AML-193 (cell line): ENCODE measurements at places on chromosomes 12 and 14.

DNA sequence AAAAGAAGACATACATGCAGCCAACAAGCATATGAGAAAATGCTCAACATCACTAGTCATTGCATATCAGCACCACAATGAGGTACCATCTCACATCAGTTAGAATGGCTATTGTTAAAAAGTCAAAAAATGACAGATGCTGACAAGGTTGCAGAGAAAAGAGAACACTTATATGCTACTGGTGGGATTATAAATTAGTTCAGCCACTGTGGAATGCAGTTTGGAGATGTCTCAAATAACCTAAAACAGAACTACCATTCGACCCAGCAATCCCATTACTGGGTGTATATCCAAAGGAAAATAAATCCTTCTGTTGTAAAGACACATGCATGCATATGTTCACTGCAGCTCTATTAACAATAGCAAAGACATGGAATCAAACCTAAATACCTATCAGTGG is 238.4 kb downstream of the KCNC2 start:
- DNase-seq = no peak

GRCh38 chr12:117105902-117106301 is 6.7 kb upstream of the TESC start:
- no peak for DNase-seq

GRCh38 chr12:44465139-44465538 is 411.0 kb downstream of the NELL2 start:
- DNase-seq = no peak

DNA sequence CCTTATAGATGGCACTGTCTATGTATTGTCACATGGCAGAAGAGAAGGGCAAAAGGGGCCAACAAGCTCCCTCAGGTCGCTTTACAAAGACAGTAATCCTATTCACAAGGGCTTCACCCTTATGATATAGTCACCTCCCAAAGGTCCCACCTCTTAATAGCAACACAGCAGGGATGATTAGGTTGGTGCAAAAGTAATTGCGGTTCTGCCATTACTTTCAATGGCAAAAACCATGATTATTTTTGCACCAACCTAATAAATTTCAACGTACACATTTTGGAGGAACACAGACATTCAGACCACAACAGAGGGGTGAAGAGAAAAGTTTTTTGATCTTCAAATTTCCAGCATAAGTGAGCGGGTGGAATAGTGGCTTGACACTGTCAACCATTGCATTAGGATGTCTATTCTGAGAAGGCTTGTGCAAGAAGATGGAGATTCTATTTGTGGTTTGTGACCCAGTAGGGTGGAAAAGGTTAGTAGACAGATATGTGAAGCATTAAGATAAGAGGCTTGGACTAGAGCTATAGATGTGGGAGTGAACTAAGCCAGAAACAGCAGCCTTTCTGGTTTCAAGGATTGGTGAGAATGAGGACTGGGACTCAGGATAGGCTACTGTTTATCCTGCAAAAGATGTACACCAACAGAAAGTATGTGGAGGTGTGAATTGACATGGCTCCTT is 75.5 kb upstream of the CPSF6 start:
- no peak for DNase-seq

DNA sequence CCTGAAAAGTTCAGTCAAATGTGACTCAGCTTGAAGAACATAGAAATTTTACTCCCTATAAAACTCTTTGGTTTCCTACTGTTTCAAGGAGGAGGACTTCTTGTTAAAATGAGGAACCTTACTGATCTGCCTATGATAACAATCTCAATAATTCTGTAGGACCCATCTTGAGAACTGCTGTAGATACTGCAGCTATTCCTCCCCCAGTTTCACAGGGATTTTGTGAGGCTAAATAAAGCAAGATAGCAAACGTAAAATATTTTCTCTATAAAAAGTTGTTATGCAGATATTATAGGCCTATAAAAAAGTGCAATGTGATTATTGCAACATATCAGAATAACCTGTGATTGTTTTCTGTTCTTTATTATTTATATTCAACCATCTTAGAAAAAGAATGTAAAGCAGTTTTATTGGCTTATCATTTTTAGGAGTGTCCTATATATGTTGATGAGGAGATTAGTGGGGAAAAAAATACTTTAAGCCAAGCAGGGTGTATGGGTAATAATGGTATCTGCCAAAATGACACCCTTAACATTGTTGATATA is 12.1 kb downstream of the CLEC14A start:
- DNase-seq = no peak

- no peak for DNase-seq
Measured at GRCh38 chr14:95623195-95623594, 63.0 kb upstream of the TCL1B start.

- no peak for DNase-seq
Measured at GRCh38 chr14:23095196-23096108, at the start of gene C14orf119. TSS of gene C14orf119 (plus strand) at chr14:23095505. CDS start at chr14:23097659, 2,154 bp downstream.

- DNase-seq = no peak
Measured at GRCh38 chr14:61504901-61505300, 183.5 kb downstream of the PRKCH start.

DNA sequence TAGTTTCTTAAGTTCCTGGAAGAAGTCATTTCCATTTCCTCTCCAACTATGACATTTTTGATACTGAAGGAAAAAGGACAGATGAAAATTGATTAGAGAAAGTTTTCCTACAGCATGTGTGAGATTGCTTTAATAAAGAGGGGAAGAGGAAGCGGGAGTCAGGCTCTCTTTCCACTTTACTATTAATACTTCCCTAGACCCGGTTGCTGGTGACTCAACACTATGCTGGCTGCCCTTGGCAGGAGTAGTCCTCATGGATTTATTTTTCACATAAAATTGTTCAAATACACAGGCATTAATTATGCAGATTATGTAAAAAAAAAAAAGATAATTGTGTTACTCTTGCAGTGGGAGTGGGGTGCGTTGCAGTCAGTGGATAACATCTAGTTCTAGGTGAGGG is 293.4 kb downstream of the EGLN3 start:
- DNase-seq = no peak

DNA sequence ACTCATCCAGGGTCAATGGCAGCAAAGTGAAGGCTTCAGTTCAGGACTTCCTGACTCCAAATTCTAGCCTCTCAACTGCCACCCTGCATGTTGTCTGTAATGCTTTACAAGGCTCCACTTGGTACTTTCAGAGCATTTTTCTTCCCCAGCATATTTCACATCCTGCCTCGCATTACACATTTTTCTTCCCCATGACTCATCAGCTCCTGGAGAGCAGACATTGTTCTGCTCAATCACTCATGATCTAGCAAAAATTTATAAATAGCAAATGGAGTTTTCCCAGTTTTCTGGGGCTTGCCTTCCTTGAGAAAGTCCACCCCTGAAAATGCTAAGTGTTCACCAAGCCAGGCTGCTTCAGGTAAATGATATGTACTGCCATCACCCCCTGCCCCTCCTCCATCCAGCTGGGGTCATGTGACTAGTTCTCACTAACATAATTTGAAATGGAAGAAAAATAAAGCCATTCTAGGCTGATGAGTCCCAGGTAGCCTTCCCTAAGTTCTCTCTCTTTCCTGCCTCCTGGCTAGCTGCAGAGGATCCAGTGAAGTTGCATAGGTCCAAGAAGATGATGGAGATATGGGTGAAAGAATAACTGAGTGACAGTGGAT is 69.4 kb downstream of the ARMH4 start:
- DNase-seq = no peak

DNA sequence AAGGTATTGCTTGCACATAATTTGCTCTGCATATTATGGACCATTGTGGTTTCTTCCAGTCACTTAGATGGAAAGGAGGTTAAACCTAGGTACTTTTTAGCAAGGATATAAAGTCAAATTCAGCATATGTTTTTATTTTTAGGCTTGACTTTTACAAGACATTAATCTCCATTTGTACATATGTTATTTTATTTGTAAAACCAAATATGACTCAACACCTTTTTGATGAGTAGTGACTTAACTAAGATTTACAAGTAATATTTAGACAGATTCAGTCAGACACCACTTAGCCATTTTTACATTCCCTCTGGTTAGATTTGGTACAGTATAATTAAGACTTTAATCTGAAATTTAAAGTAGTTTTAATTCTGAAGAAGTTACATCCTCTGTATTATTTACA is 55.0 kb downstream of the BHLHE41 start:
- no peak for DNase-seq

- DNase-seq = no peak
Measured at GRCh38 chr14:89171168-89171567, 245.9 kb downstream of the FOXN3 start.

DNA sequence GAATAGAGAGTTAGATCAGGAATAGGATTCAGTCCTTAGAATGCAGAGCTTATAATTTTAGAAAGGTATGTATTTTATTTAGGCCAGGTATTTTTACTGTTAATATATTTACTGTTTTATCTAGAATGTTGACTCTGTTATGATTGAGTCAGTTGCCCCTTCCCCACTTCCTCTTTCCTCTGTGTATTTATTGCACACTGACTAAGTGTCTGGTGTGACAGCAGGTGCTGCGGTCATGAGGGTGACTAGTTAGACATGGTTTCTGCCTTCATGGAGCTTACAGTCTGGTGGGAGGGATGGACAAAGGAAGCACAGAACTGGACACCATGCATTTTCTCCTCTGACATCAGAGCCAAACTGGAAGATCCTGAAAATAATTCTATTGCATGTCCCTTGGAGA is 159.8 kb downstream of the CACNA1C start:
- DNase-seq = no peak

DNA sequence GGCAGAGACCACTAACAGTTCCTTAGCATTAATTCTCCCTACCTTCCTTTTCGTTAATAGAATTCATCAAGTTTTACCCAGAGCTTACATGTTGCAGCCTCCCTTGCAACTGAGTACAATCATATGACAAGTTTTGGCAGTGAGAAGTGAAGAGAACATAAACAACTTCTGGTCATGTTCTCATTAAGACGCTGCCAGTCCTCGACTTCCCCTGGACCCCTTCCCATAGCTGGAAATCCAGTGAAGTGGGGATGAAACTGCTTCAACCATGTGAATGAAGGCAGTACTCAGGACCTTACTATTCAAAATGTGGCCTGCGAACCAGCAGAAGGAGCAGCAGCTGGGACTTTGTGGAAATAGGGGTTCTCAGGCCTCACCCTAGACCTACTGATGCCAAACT is 133.9 kb downstream of the SPTSSA start:
- no peak for DNase-seq

- peak; percentile 33 for DNase-seq
Measured at GRCh38 chr12:50986966-50987737, 34.8 kb downstream of the HIGD1C start.

- no peak for DNase-seq
Measured at GRCh38 chr12:99092100-99092851, 447.2 kb downstream of the APAF1 start.

DNA sequence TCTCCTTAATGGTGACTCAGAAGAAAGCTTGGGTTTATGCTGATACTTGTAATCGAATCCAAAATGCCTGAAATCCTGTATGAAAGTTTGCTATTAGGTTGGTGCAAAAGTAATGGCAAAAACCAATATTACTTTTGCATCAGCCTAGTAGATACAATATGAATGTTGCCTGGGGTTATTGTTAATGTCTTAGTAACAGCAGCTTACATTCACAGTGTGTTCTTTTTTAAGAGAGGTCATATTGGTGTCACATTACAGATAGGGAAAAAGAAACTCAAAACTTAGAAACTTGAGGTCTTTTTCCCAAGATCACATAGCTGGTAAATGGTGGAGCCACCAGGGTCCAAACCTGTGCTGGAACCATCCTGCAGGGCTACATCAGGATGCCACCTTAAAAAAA is 25.2 kb downstream of the SRGAP1 start:
- no peak for DNase-seq

DNA sequence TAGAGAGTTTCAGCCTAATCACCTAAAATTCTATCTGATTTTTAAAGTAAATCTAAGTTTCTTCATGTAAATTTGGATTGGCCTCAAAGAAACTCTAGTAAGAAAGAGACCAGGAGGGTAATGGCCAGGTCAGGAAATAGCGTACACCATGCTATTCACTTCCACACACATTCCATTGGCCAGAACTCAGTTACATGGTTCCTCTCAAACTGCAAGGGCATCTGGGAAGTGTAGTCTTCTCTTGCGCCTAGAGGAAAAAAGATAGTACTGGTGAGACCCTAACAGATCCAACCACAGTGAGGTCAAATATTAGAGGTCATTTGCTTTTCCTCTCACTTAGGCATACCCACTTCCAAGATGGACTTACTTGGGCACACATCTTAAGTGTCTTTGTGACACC is 39.1 kb downstream of the MBIP start:
- DNase-seq = no peak

DNA sequence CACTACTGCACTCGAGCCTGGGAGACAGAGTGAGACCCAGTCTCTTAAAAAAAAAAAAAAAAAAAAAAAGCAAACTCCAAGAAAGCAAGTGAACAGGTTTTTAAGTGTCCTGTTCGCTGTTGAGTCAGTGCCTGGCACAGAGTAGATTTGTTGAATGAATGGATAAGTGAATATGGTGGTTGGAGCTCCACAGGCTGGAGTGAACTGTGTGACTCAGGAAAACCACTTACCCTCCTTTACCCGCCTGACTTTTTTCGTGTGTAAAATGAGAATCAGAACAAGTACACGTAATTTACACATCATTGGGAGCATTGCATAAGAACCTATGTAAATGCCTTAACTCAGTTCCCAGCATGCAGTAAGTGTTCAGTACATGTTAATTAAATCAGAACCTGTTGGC is 24.0 kb upstream of the ESRRB start:
- no peak for DNase-seq

GRCh38 chr14:55884819-55885218 is 233.4 kb upstream of the PELI2 start:
- DNase-seq = no peak

- no peak for DNase-seq
Measured at GRCh38 chr14:104419865-104420505, 159.6 kb upstream of the C14orf180 start.

DNA sequence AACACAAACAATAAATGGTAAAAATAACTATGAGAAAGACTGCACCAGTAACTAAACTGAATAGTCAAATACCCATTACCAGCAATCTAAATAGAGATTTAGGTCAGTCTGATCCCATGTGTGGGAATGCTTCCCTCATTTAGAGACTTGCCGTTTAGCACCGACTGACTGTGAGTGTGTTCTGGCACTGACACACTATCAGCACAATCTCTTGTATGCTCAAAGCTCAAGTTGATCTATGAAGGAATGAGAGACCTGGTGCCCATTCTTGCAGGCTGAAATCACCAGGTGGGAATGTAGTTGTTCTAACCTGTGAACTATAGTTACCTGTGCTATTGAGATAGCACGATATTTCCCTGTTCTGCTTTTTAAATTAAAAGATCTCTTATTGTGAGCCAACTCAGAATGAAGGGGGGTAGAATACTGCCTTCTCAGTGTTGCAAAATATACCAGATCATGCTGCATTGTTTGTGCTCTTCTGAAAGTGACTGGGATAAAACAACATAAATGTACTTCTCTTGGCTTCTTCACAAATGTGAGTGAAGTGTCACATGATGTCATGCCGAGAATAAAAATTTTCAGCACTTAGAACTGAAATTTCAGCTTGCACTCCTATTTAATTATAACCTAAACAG is 99.6 kb downstream of the LIN7A start:
- no peak for DNase-seq

GRCh38 chr14:96579358-96579757 is 77.2 kb downstream of the PAPOLA start:
- no peak for DNase-seq
